ENCODE measurements at places on chromosomes 5 and 9. TPM values are rescaled to one million over a fixed set of nuclear protein-coding genes. Genes with fewer than 3 reads are reported as not detected.

GRCh38 chr9:137973829-137974416 lies 96.3 kb downstream of the CACNA1B start:
- no peak for ATAC-seq

- ATAC-seq = no peak
Measured at GRCh38 chr9:21984101-21984500, 10.1 kb downstream of the CDKN2A start.

The RAI14 gene
- 24.4 TPM for total RNA-seq

DNA sequence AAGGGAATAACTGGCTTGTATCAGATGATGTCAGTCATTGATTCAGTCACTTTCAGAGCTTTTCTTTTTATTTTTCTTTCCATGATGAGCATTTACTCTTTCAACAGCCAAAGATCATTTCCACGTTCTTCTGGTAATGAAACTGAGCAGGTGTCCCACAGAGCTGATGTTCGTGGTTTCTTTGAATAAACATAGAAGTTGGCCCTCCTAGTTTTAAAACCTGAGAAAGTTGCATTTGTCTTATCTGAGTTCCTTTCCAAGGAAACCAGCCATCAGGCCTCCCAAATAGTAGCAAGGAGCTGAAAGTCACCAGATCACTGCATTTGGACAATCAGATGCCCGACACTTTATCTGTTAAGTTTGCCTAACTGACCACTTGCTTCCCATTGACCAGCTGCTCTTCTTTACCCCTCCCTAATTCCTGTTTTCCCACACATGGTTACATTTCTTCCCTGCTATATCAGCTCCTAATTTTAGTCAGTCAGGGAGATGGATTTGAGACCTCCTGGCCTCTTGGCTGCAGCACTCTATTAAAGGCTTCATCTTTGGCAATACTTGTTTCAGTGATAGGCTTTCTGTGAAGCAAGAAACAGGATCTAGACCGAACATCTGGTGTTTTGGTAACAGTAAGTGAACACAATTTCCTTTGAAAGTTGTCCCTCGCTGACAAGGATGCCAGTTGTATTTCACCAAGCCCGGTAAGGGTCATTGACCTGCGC lies 420.8 kb downstream of the CHSY3 start:
- no peak for ATAC-seq

DNA sequence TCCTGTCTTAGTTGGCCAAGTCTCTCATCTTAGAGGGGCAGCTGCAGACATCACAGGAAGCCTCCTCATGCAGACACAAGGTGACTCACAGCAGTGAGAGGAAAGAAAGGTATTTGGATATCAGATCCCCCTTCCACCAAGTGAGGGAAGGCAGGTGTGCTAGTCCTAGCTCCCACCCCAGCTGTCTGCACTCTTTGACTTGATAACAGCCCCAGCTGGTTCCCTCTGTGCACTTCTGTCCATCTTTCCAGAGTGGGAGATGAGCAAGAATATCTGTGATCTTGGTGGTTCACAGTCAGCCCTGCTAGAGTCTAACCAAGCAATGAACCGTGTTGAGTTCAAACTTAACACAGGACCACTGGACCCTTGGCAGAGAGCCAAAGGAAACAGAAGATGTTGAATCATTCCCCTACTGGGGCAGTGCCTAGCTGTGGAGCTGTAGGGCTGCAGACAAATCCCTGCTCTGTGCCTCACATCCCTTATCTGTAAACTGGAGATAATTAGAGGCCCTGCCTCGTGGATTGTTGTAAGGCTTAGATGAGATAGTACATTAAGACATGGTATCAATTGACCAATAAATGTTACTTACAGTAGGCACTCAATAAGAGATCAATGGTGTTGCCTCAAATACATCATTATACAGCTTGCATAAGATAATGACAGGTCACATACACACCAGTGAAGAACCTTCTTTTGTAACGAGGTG lies 39.1 kb downstream of the SH3RF2 start:
- peak; percentile 59 for ATAC-seq

DNA sequence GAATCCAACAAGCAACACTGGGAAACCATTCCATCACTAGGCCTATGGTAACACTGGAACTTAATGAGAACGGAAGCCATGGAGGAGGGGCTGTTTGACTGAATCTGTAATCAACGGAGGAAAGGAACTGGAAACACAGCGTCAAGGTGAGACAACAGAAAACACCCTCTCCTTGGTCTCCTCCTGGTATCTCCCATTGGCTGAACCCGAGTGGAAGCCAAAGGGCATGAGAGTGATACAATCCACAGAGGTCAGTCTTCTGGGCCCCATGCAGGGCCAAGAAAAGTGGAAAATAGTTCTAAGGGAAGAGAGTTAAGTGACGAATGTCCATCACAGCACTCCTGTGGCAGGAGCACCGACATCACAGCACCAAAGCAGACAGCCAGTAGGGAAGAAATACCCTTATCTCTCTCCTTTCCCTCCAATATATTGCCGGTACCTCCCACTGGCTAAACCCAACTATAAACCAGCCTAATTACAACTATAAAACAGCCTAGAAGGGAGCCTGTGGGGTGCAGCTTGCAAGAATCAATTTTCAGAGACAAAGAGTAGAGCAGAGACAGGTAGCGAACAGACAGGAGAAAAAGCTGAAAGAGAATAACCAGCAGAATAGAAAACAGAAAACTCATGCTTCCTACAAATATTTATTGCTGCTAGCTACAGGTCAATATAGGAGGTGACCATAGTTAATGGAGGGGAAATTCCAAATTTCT lies 107.4 kb upstream of the IFNE start:
- no peak for ATAC-seq

GRCh38 chr5:87394411-87395165 lies 18.1 kb downstream of the CCNH start:
- no peak for ATAC-seq

Data from motor neuron (in vitro differentiated cells).